ENCODE measurements at places on chromosomes 12 and 14. TPM values are rescaled to one million over a fixed set of nuclear protein-coding genes. Genes with fewer than 3 reads are reported as not detected.

DNA sequence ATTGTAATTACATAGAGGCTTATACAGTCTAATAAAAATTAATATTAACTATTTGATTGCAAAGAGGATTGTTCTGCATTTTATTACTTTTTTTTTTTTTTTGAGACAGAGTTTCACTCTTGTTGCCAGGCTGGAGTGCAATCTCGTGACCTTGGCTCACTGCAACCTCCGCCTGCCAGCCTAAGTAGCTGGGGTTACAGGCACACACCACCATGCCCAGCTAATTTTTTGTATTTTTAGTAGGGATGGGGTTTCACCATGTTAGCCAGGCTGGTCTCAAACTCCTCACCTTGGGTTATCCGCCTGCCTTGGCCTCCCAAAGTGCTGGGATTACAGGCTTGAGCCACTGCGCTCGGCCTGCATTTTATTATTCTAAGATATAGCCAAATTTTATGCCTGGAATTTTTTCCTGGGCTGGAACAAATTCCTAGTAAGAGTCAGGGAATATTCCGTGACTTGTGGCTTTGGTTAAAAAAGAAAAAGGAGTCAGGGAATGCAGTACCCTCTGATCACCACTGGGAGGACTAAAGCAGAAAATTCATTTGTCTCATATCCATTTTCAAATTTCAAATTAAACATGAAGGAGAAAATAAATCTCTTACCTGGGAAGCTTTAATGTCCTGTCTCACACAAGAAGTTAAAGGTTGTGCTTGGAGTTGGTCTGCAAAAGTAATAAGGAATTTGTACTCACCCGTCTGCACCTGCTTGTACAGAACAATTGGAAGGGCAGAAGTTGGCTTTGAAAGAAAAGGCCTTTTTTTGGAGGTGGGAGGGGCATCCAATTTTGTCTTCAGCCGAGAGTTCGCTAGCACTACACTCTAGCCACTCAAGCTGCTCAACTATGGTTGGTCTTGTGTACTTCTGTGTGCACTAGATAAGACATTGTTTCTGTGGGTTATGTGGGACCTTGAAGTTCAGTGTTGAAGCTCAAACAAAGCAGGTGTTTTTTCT, 8.7 kb downstream of the MARK3 start:
- DNase-seq, result no peak
- no peaks in the 10 kb centered on the region for H3K36me3 ChIP-seq
- H3K27ac ChIP-seq, result no peak overlapping the region

GRCh38 chr14:90455100-90455571, 58.3 kb downstream of the CALM1 start:
- H3K4me3 ChIP-seq, result no peak overlapping the region
- no peak for DNase-seq
- no peaks in the 10 kb centered on the region for H3K4me1 ChIP-seq
- no peak overlapping the region for H3K27ac ChIP-seq

DNA sequence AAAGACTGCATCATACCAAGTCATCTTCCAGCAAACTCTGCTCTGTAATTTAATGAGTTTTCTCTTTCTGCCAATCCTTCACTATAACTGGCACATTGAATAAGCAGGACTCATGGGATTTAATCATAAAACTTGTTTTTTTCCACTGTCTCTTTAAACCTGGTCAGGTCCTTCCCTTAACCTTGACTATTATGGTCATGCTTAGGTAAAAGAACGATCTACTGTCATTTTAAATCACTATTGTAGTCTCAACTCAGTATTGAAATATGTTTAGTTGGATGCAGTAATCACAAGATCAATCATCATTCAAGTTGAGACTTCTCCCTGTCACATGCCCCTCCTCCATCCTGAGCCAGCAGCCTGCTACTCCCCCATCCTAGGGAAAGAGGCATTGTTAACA, 56.1 kb downstream of the SLC35F4 start:
- no peak overlapping the region for H3K27ac ChIP-seq
- no peaks in the 10 kb centered on the region for H3K36me3 ChIP-seq
- no peak overlapping the region for H3K4me3 ChIP-seq
- no peak for DNase-seq

GRCh38 chr12:39077226-39077625, 171.8 kb upstream of the CPNE8 start:
- no peaks in the 10 kb centered on the region for H3K4me1 ChIP-seq
- H3K27me3 ChIP-seq, result no peaks in the 10 kb centered on the region
- H3K36me3 ChIP-seq, result no peaks in the 10 kb centered on the region
- no peak overlapping the region for H3K4me3 ChIP-seq

DNA sequence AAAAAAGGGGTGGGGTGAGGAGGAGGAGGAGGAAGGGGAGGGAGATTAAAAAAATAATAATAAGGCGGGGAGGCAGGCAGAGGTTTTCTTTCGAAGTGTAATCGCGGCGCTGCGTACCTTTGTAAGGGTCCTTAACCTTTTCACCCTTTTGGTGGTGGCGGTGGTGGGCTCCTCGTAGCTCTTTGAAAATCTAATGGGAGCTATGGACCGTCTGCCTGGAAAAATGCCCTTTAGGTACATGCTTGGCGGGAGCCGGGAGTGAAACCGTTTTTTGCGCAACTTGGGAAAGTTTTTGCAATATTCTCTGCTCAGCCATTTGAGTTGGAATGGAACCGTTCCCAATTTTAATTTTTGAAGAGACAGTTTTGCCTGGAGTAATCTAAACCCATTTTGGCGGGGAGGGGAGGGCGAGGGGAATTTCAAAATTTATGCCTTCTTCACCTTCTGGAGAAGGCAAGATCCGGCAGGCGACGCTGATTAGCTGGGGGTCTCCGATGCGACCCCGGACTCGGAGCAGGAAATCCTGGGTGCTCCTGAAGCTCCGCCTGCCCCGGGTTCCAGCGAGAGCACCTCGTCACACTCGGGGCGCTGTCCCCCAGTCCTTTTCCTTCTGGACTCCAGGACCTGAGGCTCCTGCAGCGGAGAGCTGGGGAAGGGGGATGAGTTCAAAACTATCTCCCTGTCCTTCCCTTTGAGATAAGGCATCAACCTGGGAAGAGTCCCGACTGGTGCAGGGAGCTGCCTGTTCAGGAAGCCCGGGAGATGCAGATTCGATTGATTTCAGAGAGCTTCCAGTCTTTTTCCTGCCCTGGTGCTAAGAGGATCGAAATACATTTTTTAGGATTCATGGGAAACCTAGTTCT, 74.6 kb upstream of the TBX5 start:
- H3K4me1 ChIP-seq, result no peaks in the 10 kb centered on the region
- H3K27ac ChIP-seq, result no peak overlapping the region
- H3K27me3 ChIP-seq, result peaks cover 44% of the 10 kb centered on the region
- H3K4me3 ChIP-seq, result no peak overlapping the region
- no peak for DNase-seq

GRCh38 chr12:39772821-39773259, 153.2 kb upstream of the ABCD2 start:
- no peaks in the 10 kb centered on the region for H3K4me1 ChIP-seq
- no peak for DNase-seq
- H3K4me3 ChIP-seq, result no peak overlapping the region
- no peaks in the 10 kb centered on the region for H3K36me3 ChIP-seq
- no peak overlapping the region for H3K27ac ChIP-seq

SRP54 gene
- 82.4 TPM for total RNA-seq

ENDOU gene
- total RNA-seq, result not detected

KRT73 gene
- not detected for total RNA-seq

SALL2 gene
- 2.7 TPM for total RNA-seq

SOAT2 gene
- total RNA-seq, result not detected

PTCSC3 gene
- total RNA-seq, result not detected
